ENCODE measurements at places on chromosomes 13 and 19.
A peak's percentile ranks its signal among the peaks of the same experiment; 100 is the strongest.

- no peaks in the 10 kb centered on the region for H3K4me1 ChIP-seq
- no peak overlapping the region for H3K4me3 ChIP-seq
- no peak overlapping the region for H3K27ac ChIP-seq
- DNase-seq, result no peak
- no peaks in the 10 kb centered on the region for H3K27me3 ChIP-seq
These were observed 447.8 kb downstream of the SLITRK5 start for GRCh38 chr13:88118952-88119351.

DNA sequence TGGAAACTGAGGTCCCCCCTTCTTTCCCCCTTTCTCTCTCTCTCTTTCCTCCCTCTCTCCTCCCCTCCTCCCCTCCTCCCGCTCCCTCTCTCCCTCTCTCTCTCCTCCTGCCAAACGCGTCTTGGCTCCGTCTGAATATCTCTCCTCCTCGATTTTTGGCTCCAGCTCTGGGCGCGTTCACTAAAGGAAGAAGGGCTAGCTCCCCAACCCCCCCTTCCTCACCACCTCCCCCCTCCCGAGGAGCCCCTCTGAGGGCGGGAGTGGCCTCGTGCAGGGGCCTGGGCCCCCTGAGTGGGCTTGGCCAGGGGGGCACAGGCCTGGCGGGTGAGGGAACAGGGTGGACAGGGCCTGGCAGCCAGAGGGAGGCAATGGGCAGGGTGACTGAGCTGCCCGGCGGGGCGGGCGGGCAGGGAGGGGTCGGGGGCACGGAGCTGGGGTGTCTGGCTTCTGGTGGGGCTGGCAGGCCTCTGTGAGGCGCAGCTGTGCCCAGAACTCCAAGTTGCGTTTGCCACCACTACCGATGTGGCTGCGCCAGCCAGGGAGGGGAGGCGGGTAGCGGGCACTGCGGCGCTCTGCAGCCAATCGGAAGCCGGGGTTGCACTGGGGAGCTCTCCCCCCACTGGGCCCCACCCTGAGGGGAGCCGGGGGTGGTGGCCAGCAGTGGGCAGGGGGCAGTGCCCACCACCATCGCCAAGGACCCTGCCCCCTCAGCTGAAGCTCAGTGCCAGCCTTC lies 7.1 kb downstream of the NFIX start:
- H3K4me3 ChIP-seq, result no peak overlapping the region
- DNase-seq, result no peak
- H3K36me3 ChIP-seq, result no peaks in the 10 kb centered on the region
- peaks cover 40% of the 10 kb centered on the region for H3K4me1 ChIP-seq

DNA sequence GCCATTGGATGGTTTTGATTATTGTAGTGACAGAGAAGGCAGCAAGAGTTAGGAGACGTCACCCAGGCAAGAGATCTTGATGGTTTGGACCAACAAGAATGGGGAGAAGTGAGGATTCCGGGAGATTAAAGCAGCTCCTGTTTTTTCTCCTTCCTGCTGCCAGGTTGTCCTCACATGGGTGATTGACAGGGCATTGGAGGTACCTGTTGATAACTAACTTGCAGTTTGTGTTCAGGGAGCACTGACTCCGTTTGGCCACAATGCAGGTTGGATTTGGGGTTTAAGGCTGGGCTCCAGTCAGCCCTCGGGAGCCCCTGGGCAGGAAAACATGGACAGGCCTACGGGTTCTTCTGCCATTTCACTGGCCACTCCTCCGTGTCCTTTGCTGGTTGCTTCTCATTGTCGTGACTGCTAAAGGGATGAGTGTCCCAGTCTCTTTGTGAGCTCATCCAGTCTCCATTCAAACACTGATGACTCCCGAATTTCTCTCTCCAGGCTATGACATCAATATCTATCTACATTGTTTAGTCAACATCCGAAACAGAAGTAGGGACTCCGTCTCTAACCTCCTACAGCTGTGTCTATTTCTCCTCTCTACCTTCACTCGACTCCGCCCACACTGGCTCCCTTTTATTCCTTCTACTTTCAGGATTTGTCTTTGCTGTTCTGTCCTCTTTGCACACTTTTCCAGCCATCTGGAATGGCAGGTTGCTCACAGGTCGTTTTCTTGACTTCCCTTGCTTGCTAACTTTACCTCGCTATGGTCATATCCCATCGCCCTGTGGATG lies 1.3 kb upstream of the PTOV1 start:
- peaks cover under 1% of the 10 kb centered on the region for H3K36me3 ChIP-seq
- DNase-seq, result no peak
- H3K27ac ChIP-seq, result no peak overlapping the region
- no peak overlapping the region for H3K4me3 ChIP-seq

GRCh38 chr19:13060964-13061927 lies 41.4 kb downstream of the LYL1 start:
- H3K4me1 ChIP-seq, result peaks cover 67% of the 10 kb centered on the region
- H3K4me3 ChIP-seq, result peak overlapping the region; percentile 59
- peak overlapping the region; percentile 53 for H3K27ac ChIP-seq

DNA sequence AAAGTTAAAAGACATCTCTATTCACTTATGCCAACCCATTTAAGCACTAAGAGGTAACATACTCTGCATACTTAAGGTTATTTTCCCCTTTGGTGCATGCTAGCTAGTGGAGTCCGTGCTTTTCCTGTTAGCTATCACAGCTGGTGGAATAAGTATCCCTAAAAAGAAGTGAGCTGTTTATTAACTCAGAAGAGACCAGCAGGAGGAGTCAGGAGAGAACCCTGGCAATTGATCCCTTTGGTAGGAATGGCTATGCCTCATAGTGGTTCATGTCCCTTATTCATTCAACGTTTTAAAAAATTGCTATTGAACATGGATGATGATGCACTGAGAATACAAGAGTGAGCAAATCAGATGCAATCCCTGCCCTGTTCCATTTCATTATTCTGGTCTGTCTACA lies 12.4 kb upstream of the NEK5 start:
- DNase-seq, result no peak
- H3K27ac ChIP-seq, result no peak overlapping the region

DNA sequence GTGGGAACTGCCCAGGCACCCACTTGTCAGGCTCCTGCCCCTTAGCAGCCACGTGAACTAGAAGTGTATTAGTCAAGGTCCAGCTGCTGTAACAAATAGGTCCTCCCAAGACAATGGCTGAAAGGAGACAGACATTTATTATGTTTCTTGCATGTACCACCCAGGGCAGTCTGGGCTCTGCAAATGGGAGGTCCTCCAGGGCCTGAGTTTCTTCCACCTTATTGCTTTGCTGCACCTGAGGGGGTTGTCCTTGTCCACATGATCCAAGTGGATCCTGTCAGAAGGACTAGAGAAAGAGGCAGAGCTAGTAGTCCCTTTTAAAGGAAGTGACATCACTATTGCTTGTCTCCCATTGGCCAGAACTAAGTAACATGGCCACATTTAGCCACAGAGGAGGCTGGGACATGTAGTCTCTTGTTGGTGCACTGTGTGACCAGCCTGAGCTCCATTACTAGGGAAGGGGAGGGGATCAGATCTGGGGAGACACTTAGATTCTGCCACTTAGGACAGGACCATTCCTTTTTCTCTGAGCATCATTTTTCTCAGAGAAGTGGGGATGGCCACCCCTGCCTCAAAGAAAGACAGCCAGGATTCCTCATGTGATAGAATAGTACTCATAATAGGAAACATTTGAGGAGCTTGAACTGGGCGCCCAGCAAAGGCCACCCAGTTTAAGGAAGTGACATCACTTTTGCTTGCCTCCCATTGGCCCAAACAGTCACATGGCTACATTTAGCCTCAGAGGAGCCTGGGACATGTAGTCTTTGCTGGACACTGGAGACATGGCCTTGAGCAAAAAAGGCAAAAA lies 15.1 kb downstream of the CC2D1A start:
- no peak overlapping the region for H3K4me3 ChIP-seq
- no peak for DNase-seq
- no peaks in the 10 kb centered on the region for H3K36me3 ChIP-seq
- no peak overlapping the region for H3K27ac ChIP-seq
- no peaks in the 10 kb centered on the region for H3K4me1 ChIP-seq

Measured in Peyer's patch (tissue), 4 donors.